Cortex of kidney (tissue), 1 donor: ENCODE measurements at places on chromosomes 1 and 21.

DNA sequence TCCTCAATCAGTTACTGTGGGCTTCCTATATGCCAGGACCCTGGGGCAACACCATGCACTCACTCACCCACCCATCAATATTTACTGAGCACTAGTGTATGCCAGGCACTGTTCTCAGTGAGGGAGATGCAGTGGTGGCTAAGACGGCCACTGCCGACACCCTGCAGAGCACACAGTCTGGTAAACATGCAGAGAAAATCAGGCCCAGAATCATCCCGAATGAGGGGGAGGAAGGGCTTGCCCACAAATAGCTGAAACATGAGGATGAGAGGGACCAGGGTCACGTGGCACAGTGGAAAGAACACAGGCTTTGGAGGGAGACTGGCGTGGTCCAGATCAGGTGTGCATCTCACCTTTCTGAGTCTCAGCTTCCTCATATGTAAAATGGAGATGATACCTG, 89.2 kb upstream of the IGSF21 start:
- no peak for DNase-seq

DNA sequence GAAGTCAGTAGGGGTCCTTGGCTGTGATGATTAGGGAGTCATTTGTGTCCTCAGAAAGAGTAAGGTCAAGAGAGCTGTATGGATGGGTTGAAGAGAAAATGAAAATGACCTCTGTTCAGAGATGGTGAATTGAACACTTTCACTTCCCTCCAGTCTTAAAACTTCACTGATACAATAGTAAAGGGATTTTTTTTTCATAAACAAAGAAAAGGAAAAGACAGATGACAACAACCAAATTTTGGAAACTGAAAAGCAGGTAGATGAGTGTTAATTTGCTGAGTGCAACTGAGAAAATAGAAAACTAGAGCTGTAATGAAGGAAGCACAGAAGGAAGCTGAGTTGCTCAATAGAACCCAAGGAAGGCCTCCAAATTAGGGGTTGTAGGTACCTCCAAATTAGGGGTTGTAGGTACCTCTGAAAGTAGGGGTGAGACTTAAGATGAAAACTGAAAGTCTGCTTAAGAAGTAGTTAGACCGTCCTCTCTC, 14.8 kb upstream of the S1PR1 start:
- DNase-seq, result no peak

GRCh38 chr1:185512442-185512841, 195.4 kb upstream of the IVNS1ABP start:
- DNase-seq, result no peak

DNA sequence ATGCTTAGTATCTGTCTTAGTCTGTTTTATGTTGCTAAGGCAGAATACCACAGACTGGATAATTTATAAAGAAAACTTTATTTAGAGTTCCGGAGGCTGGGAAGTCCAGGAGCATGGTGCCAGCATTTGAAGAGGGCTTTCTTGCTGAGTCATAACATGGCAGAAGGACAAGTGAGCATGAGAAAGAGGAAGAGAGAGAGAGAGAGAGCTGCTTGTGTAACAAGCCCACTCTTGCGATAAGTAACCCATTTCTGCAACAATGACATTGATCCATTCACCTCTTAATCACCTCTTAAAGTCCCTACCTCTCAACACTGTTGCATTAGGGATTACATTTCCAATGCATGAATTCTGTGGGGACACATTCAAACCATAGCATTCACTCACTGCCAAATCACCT, 11.7 kb upstream of the MYOCOS start:
- no peak for DNase-seq

- no peak for DNase-seq
These were observed 7.1 kb upstream of the CLDN19 start for GRCh38 chr1:42747125-42747524.

DNA sequence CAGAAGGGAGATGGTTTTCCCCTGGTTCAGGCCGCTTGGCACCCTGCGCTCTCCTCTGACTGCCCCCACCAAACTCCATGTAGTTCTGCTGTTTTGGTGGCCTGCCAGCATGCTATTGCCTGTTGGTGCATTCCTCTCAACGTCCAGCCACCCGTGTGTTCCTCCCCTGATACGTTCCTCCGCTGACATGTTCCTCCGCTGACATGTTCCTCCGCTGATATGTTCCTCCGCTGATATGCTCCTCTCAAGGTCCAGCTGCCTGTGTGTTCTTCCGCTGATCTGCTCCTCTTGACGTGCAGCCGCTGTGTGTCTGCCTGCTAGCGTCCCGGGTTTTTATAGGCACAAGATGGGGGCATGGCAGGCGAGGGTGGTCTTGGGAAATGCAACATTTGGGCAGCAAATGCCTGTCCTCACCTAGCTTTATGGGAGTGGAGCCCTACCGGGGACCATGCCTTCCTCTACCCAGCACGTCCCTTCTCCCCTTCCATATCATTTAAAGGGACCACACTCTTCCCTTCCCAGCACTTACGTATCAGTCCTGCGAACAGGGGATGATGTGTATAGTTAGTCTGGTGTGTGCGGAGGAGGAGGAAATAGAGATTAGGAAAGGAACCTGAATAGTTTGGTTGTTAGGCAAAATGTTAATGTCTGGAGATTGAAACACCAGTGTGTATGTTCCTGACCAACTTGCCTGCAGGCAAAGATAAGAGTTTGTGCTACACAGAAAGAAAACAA, 40.6 kb upstream of the PLA2G5 start:
- no peak for DNase-seq

- no peak for DNase-seq
These were observed 37.1 kb downstream of the TMED5 start for GRCh38 chr1:93143136-93143535.

DNA sequence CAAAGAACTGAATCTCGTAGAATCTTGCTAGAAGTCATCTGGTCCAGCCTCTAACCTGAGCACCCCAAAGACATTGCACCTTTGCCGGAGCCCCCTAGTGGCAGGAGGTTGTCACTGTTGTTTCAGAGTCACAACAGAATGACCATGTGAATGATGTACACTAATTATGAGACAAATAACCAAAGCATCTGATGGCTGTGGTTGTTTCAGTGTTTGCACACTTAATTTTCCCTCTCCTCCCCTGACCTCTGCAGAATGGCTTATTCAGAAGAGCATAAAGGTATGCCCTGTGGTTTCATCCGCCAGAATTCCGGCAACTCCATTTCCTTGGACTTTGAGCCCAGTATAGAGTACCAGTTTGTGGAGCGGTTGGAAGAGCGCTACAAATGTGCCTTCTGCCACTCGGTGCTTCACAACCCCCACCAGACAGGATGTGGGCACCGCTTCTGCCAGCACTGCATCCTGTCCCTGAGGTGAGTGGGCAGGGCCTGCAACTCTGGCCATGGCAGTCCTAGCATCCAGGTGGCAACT, 26.4 kb downstream of the TRAF5 start:
- no peak for DNase-seq

- no peak for DNase-seq
These were observed 217.6 kb downstream of the SDCCAG8 start for GRCh38 chr1:243473227-243474135.

DNA sequence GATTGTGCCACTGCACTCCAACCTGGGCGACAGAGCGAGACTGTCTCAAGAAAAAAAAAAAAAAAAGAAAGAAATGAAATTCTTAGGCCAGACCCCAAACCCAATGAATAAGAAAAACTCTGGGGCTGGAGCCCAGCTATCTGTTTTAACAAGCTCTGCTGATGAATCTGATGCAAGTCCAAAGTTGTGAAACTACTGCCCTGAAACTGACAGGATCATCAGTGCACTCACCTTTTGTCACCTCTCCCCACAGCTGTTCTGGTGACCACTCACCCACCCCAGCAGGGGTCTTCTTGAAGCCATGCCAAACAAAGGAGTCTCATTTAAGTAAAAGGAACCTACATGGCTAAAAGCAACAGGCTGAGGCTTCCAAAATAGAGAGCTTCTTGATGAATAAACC, 8.4 kb downstream of the PABPC4 start:
- no peak for DNase-seq
